ENCODE measurements at places on chromosomes 5 and 9. TPM values are rescaled to one million over a fixed set of nuclear protein-coding genes. Genes with fewer than 3 reads are reported as not detected.

GRCh38 chr5:160262151-160263074, 33.1 kb downstream of the FABP6 start:
- no peak for DNase-seq

DNA sequence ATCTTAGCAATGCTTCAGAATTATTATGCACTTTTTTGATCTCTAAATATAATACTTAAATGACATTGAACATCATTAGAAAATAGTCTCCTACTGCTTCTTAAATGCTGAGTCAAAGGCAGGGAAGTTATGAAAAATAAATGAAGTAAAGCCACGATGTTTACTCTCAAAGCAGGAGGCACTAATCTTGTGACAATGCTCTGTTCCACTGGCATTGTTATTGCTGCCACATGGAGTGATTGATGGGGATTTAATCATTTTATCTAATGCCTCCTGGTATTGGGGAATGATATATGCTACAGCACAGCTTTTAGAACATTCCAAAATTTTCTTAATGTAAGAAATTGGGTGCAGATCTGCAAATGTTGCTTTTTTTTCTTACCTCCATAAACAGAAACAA, 1655.4 kb upstream of the NUDT12 start:
- DNase-seq, result no peak

DNA sequence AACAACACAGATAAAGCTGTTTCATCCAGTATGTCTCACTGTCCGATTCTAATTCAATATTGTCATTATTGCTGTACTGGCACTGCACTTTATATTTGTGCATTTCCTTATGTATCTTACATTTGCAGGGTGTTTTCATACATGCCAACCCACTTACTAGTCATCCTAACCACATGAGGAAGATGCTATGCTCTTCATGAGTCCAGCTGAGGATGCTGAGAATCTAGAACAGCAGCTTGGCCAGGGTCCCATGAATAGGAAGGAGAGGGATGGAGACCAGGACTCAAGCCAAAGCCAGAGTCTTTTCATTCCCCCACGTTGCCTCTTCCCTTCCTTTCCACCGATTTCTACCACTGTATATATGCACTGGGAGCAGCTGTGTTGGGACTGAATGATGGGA, 292.8 kb upstream of the KLF4 start:
- DNase-seq, result no peak

GRCh38 chr9:112170235-112170634, 4.9 kb downstream of the SUSD1 start:
- DNase-seq, result peak; percentile 80

Gene SPINK13
- not detected for total RNA-seq

Gene PRELID2
- total RNA-seq, result 11.2 TPM
